ENCODE measurements at places on chromosomes 3 and 15.
A peak's percentile ranks its signal among the peaks of the same experiment; 100 is the strongest.

DNA sequence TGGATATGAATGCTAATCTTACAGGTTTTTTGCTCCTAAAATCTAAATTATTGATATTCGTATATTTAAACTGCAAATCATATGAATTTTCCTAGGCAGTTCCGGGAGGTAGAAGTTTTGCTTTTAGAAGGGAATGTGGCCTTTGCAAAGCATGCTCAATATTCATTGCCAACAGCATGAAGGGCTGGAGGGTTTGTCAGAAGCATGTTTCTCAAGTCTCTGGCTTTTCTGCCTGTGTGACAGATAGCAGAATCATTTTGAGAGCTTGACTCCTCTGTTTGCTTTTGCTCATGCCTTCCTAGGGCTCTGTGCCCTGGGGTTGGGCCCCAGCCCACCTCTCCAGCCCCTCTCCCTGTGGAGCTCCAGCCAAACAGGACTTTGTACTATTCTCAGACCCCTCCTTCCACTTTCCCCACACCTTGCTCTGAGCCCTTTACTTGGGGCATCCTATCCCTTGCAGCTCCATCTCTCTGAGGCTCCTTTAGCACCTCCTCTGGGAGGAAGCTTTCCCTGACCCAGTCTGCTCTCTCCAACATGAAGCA lies 91.3 kb downstream of the ARNT2 start:
- DNase-seq, result no peak

DNA sequence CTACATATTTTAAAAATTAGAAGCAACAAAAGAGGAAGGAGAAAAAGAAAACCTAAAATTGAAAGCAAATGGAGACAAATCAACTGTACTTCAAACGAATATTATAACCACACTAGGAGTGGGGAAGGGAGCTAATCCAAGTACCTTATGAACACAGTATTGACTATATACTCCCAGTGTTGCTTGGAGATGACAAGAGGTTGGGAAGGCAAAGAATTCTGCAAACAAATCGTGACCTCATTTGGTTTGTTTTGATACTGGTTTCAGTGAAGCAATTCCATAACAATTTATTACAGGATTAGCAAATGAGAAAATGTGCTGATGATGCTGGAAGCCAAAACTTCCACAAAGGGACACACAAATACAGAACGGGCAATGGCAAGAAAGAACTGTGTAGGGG lies 268.1 kb downstream of the ULK4 start:
- no peak for DNase-seq

- DNase-seq, result no peak
Measured at GRCh38 chr3:130773366-130773765, 26.7 kb upstream of the PIK3R4 start.

- no peak for DNase-seq
Measured at GRCh38 chr15:82979726-82980125, 6.3 kb upstream of the RAMAC start.

- DNase-seq, result no peak
Measured at GRCh38 chr3:132786890-132787289, 64.7 kb upstream of the NPHP3 start.

GRCh38 chr15:73841756-73842725 lies 31.3 kb upstream of the TBC1D21 start:
- DNase-seq, result no peak

- DNase-seq, result no peak
Measured at GRCh38 chr15:94080416-94080815, 150.9 kb upstream of the MCTP2 start.

DNA sequence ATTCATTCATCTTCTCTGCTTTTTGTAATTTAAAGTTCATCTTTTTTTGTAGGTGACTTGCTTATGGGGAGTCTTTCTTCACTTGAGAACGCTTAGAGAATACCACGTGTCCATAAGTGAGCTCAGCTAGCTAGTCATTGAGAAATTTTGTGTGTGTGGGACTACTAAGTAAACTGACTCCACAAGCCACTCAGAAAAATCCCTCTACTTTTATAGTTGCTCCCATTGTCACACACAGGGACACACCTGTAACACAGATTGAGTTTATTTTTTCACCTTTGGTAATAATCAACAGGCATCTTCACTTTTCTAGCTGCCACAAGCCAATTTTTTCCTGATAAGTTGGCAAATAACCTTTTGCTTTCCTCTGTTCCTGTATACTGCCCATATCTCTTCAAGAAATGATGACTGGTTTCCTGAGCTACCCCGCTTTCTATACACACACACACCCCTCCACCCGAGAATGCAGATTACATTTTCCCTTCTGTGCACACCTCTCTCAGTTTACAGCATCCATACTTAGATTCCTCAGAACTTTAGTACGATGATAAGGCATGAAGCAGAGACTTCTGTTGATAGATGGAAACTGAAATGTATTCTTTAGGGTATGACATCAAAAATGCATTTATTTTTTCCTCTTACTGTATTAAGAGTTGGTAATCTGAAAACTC lies 4.6 kb downstream of the TSC22D2 start:
- DNase-seq, result peak; percentile 77

DNA sequence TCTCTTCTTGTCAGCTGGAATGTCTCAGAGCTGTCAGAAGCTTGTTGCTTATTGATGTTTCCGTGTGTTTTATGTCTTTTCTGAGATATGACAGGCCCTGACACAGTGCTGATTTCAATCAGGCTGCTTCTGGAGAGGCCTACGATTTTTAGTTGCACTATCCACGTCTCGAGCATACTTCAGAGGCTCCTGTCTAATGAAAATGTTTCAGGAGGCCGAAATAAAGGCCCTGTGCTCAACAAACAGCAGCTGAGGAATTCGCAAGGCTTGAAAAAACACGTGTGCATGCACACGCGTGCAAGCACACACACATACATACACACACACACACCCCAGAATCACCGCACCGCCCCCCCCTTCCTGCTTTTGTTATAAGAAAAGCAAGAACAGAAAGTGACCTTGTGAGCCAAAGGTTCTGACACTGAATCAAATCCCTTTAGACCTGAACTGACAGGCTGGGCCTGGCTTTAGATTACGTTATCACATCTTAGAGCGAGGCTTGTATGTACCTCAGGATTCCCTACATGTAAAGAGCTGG lies 296.6 kb downstream of the NR2F2 start:
- DNase-seq, result no peak

DNA sequence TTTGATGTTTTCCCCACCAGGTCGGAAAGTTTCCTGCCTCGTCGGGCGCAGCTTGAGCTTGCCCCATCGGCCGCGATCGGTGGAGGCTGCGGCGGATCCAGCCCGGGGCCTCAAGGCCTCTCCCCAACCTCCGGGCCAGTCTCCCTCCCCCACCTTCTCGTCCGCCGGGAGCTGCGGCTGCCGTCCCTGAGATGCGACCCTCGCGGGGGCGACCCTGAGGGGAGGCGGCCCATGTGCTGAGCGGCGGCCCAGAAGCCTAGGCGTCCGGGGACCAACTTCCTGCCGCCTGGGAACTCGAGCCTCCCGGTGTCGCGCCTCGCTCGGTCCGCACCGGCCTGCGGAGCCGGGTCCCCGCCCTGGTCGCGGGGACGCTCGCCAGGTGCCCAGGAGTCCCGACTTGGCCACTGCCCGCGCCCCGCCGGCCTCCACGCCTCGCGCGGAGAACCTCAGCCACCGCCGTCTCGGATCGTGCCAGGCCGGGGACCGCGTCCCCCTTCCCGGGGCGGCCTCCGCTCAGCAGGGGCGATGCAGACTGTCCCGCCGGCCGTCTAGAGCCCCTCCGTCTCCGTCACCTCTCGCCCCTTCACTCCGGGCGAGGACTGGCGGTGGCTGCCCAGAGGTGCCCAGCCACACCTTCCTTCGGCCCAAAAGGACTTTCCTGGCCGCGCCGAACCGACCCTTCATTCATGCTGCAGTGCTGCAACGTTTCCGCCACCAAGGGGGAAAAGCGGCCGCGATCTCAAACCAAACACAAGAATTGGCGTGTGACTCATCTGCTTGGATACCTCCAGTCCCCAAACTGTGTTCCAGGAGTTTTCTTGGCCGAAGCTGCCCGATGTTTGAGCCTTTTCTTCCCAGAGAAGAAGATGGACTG lies 656 bp downstream of the SLMAP start:
- DNase-seq, result peak; percentile 20

DNA sequence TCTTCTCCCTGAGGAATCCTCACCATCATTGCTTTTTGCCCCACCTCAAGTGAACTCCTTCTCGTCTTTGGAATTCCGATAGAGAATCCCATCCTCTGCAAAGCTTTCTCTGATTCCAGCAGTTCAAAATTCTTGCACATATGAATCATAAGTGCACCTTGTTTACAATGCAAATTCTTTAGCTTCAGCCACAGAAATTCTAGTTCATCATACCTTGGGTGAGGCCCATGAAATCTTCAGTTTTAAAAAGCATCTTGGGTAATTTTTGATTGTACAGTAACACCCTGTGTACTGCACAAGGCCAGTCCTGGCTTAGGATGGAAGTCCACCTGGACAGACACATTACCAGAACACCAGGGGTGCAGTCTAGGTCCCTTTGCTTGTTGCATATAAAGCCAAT lies 30.8 kb downstream of the MDFIC2 start:
- no peak for DNase-seq

DNA sequence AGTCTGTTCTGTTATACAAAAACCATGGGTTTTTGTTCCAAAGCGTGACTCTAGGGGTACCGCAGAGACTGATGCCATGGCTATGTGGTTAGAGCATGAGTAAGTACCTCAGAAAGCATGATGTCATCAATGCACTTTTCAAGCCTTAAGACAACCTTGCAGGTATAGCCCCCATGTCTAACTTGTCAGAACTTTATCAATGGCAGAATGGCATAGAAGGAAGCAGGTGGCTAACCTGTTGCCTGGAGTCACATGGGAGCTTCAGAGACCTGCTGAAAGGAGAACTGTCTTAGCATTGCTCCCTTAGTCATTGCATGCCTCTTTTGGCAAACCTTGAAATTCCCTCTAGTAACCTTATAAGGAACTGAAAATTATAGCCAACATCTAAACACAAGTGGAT lies 52.5 kb downstream of the EOMES start:
- peak; percentile 6 for DNase-seq

- DNase-seq, result no peak
Measured at GRCh38 chr3:116135457-116136085, 309.7 kb downstream of the LSAMP start.

- no peak for DNase-seq
Measured at GRCh38 chr3:108487439-108487838, 23.0 kb downstream of the MYH15 start.

- no peak for DNase-seq
Measured at GRCh38 chr15:57220205-57220604, 156.1 kb upstream of the CGNL1 start.

- DNase-seq, result peak; percentile 68
Measured at GRCh38 chr15:66851311-66852063, 149.5 kb downstream of the SMAD6 start.

- DNase-seq, result no peak
Measured at GRCh38 chr3:186523022-186523421, 21.2 kb downstream of the CRYGS start.

GRCh38 chr3:5388091-5388490 lies 200.6 kb downstream of the EDEM1 start:
- DNase-seq, result no peak

DNA sequence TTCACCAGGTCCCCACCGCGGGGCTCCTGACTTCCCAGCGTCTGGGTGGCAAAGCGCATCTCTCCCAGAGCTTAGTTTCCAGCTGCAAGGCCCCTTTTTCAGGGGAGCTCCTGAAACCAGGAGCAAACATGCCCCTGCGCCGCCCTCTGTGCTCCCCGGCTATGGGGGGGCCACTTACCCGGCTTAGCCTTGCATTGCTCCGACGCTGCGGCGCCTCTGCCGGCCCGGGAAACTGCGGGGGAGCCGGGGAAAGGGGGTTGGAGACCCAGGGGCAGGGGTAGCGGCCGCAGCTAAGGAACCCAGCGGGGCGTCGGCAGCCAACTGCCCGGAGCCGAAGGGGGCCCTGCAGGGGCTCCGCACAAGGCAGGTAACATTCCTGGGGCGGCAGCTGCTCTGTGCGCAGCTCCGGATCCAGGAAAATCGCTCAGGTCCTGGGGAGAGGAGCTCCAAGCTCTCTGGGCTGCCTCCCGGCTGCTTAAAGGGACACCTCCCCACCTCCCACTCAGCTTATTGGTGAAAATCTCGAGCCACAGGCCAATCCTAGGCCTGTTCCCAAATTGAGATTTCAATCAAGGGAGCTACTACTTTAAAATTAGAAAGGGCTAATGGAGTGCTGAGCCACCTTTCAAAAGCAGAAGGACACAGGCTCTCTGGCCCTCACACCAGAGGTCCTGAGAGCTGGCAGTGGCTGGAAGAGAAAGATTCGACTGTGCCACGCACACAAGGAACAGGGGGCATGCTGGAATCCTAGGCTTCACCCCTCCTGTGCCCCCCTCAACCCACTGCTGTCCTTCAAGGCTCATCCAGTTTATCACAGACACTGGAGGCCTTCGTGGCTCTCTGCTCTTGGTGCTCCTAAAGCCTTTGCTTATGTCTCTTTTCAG lies 42.7 kb upstream of the PRICKLE2 start:
- no peak for DNase-seq

DNA sequence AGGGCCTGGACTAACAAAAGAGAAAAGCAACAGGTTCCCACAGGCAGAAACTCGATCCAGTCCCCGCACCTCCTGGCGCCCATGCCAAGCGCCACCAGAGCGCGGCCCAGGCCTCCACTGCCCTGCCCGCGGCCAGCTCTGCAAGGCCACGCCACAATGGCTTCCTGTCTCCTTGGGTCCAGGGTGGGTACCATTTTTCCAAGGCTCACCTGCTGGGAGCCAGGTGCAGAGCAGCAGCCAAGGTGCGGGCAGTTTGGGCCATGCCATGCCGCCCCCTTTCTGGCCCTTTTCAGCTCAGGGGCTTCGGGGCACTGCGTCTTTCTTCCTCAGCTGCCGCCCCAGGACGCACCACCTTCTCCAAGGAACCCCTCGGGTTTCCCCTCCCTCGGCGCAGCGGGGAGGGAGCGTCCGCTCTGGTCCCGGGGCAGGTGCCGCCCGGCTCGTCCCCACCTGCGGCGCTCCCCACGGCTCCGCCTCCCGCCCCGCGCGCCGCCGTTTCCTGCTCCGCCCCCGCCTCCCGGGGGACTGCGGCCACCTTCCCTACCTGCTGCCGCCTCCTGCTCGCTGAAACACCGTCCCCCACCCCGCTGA lies at the start of gene ILDR1:
Gene ILDR1 (minus strand): TSS at position 437 of the 591 bp plus-strand sequence. CDS start 170 bp downstream, at position 267.
- DNase-seq, result no peak

GRCh38 chr15:75836959-75837334 lies 6.3 kb upstream of the UBE2Q2 start:
- peak; percentile 92 for DNase-seq

- DNase-seq, result peak; percentile 10
Measured at GRCh38 chr3:42590989-42591756, 513 bp downstream of the SS18L2 start.

- no peak for DNase-seq
Measured at GRCh38 chr3:187401856-187402255, 33.7 kb downstream of the RTP4 start.

- no peak for DNase-seq
Measured at GRCh38 chr3:76365275-76365674, 579.9 kb upstream of the ZNF717 start.

GRCh38 chr15:88166082-88166993 lies 90.2 kb downstream of the NTRK3 start:
- DNase-seq, result no peak

- no peak for DNase-seq
Measured at GRCh38 chr3:144177649-144178048, 206.0 kb downstream of the DIPK2A start.
